Hematopoietic multipotent progenitor cell treated with erythropoietin and hydrocortisone succinate and interleukin-3 and kit ligand, for 17 days (in vitro differentiated cells): ENCODE measurements at places on chromosomes 11 and 22.

GRCh38 chr11:65043881-65044501 is 3.0 kb downstream of the SAC3D1 start:
- no peak for DNase-seq

DNA sequence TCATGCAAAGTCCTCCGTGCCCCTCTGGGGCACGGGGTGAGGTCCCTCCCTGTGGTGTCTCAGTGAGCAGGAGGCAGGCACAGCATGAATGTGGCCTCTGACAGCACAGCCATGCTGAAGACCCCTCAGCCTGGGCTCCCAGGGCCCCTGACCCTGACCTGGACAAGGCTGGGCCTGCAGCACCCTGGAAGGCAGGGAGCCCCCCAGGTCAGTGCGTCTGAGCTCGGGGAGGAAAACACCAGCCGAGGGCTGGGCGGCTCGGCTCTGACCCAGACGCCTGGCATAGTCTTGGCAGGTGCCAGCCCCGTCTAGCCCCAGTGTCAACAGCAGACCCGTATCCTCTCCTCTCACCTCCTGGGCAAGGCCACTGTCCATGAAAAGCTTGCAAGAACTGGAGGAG is 1276.6 kb downstream of the BRD1 start:
- no peak for DNase-seq

- DNase-seq, result no peak
Observed at GRCh38 chr22:19742160-19743066, 18.2 kb upstream of the TBX1 start.

DNA sequence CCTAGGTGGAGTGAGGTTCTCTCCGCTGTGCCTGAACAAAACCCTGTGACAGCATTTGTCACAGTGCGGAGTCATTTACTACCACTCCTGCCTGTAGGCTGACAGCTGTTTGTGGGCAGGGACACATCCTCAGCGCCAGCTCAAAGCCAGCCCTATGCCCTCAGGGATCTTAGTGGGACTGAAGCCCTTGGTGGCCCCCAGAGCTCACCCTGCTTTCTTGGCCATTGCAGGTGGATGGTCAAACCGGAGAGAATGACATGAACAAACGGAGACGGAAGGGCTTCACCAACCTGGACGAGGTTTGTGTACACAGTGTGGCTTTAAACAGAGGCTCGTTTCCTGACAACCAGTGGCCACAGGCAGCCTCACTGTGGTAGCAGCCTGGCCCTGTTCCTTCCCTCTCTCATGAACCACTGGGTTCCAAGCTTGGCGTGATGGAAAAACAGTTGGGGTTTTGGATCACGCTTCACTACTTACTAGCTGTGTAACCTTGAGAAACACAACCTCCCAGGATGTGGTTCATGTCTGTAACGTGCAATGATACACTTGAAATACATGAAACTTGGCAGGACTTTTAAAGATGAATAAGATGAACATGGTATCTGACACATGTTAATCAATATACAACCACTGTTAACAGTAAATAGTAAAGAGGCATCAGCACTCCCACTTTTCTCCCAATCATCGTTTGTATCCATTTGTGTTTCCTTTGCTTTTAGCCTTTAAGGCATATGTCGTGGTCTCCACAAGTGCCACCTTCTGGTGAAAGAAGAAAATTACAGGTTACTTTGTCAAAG is 125.8 kb downstream of the MICAL2 start:
- peak; percentile 79 for DNase-seq

GRCh38 chr22:49976439-49977175 is 16.0 kb downstream of the PIM3 start:
- no peak for DNase-seq

DNA sequence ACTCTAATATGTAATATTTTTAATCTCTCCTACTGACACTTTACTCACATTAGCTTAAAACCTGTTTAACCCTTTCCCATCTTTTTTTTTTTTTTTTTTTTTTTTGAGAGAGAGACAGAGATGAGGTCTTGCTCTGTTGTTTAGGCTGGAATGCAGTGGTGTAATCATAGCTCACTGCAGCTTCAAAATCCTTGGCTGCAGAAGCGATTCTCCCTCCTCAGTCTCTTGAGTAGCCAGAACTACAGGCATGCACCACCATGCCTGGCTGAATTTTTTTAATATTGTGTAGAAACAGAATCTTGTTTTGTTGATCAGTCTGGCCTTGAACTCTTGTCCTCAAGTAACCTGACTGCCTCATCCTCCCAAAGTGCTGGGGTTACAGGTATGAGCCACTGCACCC is 37.3 kb downstream of the PAMR1 start:
- no peak for DNase-seq

DNA sequence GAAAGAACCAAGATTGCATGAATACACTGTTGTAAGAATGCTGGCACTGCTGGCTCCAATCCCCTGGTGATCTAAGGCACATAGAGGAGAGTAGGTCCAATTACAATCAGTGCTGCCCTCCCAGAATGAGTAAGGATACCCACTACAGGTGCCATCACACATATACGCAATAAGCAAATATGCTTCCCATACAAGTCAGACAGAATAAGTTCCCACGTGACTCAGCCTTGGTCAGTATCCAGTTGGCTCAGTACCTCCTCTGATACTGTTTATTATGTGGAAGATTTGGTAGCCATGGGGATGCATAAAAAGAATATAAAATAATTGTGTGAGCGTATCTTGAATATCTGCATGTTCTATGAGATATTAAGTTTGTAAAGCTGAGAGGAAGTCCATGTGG is 8.9 kb upstream of the OR2D3 start:
- DNase-seq, result no peak

- DNase-seq, result no peak
Observed at GRCh38 chr11:113949891-113950290, 25.0 kb upstream of the HTR3A start.

GRCh38 chr11:124238512-124238911 is 2.4 kb upstream of the OR8G1 start:
- no peak for DNase-seq

DNA sequence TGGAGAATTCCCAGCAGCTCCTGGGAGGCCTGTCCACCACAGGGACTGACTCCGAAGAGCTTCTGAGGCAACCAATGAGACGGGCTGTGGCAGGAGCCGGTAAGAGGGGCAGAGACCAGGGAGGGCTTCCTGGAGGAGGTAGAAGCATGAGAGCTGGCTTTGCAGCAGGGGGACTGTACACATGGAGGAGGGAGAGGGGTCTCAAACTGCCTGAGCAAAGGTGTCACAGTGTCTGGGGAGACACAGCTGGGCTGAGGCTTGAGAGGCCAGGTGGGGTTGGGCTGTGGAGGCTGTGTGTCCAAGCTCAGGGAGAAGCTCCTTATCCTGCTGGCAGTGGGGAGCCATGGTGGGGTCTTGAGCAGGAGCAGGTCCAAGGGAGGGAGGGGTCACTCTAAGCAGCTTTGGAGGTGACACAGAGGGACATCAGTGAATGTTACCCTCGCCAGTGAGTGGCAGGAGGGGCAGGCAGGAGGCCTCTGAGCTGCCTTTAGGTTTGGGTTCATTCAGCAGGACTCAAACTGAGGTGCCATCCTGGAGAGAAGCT is 4.6 kb upstream of the RHOD start:
- no peak for DNase-seq

- peak; percentile 57 for DNase-seq
Observed at GRCh38 chr22:26482161-26482560, 1.4 kb downstream of the HPS4 start.

GRCh38 chr22:25235547-25236290 is 16.3 kb downstream of the CRYBB2 start:
- DNase-seq, result peak; percentile 26

DNA sequence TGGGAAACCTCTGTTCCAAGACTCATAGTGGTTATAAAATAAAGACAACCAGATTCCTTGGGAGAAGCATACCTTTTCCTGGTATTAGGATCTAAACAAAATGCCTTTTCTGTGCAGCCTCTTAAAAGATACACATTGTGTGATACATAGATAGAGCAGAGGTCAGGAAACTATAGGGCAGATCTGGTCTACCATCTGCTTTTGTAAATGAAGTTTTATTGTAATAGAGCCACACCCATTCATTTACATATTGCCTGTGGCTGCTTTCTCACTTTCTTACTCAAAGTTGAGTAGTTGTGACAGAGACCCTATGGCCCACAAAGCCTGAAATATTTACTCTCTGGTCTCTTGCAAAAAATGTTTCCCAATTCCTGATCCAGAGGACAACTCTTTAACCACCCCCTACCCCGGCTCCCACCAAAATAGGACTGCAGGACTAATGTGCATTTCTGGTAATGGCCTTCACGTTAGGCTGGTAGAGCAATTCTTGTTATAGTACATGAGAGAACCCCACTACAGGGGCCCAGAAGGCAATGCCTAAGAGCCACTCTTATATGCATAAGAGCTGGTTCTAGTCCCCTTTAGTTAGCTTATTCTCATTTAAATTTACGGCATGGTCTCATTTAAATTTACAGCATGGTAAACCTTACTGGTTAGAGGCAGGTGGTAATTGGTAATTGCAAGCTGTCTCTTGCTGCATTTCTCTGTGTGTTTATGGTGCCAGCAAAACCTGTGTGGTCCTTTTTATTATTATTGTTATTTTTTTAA is 76.8 kb upstream of the YWHAH start:
- no peak for DNase-seq

DNA sequence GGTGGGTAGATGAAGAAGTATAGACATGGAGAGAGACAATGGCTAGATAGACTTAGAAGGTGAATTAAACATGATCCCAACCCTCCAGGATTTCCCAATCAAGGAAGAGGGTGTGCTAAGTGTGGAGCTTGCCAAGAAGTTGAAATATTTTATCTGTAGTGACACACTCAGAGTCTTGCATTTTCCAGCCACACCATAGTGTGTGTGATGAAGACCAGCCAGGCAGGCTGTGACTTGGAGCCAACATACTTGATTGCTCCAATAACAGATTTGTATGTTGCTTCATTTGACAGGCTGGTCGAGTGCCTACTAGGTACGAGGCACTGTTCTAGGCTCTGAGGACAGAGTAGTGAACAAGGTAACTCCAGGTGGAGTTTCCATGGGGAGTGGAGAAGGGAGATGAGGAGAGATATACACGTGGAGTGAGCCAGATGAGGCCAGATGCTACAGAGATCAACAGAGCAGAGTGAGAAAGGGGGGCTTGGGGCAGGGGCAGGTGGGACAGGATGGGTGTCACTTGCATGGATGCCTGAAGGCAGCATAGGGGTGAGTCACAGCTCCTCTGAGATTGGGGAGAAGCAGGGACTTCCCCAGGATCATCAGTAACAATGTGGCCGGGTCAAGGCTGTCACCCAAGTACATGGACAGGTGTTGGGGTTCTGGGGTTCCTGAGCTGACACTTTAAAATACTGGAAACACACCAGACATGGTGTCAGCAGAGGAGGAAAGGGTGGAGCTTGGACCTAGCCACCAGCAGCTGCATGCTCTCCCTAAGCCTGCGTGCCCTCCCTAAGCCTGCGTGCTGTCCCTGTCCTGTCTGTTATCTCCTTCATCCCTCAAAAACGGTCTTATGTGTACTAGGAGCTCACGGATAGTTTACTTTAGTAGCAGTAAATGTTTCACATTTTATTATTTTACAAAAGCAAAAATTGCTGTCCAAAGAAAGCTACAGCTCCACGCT is 23.6 kb downstream of the PDGFB start:
- no peak for DNase-seq

DNA sequence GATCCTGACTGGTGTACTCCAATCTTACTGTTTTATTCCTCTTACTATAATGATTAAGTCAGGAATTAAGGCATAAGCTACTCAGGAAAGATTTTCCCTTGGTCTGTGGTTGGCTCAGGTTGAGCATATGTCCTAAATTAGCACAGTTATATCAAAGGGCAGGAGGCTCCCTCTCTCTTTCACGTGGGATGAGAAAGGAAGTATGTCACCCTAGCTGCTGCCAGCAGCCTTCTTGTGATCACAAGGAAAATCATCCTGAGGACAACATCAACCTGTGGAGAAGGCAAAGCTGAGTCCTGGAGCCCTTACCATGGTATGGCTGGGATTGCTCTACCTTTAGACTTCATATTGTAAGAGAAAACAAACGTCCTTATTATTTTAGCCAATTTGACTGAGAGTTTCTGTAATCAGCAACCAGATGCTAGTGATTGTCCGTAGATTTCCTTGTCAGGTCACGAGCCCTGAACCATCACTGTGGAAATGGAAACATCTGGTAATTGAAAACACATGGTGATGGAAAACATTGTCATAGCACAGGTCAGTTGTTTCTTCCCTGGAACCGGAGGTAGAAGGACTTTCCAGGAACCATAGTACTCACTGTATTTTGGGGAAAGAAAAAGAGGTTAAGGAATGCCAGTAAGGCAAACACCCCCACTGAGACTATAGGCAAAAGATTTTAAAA is 40.6 kb upstream of the DEUP1 start:
- DNase-seq, result no peak

GRCh38 chr11:122843281-122844141 is 5.2 kb downstream of the CRTAM start:
- no peak for DNase-seq

DNA sequence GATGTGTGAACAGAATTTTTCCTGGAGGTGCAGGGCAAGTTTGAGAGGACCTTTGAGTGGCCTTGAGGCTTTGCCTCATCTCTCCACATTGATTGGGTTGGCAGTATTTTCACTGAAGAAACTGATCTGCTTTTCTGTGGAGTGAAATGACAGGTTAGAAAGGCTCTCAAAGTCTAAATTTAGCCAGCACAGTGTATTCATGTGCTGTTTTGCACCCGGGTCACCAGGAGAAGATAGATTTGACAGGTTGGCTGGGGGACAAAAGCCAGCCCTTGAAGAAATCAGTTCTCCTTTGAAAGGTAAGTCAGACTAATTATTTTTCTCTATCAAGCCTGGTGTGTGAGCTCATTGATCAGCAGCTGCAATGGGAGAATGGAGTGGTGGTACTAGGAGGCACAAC is 152.9 kb downstream of the DBX1 start:
- DNase-seq, result no peak

- DNase-seq, result no peak
Observed at GRCh38 chr11:34905666-34906065, 10.5 kb downstream of the APIP start.

GRCh38 chr11:12478743-12479142 is 101.4 kb downstream of the PARVA start:
- DNase-seq, result no peak

DNA sequence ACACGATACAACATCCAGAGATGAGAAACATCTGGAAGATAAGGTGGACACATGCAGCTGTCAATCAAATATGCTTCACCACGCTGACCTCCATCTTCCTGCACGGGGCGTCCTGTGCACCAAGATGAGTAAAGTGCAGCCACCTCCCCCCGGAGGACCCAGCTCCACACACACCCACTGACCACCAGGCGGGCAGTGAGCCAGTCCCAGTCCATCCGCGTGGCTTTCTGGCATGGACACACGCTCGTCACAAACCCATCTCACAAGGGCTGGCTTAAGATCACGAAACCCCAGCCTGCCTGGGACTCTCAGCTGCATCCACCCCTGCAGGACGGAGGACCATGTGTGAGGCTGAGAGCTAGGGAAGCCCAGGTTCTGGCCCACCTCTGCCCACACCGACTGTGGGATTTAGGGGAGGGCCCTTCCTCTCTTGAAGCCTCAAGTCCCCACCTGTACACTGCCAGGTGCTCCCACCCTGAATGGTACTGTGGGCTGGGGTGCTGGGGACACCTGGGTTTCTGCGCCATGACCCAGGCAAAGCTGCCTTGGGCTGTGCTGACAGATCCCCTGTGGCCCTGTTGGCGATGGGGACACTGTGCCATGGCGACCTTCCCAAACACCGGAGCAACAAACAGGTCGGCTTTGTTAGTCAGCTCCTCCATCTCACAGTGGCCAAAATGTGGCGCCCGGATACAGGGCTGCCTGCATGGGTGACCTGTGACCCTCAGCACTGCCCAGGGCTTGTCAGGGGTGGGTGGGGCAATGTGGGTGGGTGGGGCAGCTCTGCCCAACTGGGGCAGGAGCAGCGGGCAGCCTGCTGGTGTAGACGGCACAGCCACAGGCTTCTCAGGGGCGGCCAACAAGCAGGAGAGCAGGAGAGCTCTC is 629.0 kb downstream of the TBC1D22A start:
- DNase-seq, result no peak
